ENCODE measurements at places on chromosomes 6 and 20.
A peak's percentile ranks its signal among the peaks of the same experiment; 100 is the strongest.

- DNase-seq: no peak
Observed at GRCh38 chr20:23963941-23964340, 24.6 kb downstream of the GGTLC1 start.

- no peak for DNase-seq
Observed at GRCh38 chr6:100132005-100132404, 138.0 kb upstream of the MCHR2 start.

DNA sequence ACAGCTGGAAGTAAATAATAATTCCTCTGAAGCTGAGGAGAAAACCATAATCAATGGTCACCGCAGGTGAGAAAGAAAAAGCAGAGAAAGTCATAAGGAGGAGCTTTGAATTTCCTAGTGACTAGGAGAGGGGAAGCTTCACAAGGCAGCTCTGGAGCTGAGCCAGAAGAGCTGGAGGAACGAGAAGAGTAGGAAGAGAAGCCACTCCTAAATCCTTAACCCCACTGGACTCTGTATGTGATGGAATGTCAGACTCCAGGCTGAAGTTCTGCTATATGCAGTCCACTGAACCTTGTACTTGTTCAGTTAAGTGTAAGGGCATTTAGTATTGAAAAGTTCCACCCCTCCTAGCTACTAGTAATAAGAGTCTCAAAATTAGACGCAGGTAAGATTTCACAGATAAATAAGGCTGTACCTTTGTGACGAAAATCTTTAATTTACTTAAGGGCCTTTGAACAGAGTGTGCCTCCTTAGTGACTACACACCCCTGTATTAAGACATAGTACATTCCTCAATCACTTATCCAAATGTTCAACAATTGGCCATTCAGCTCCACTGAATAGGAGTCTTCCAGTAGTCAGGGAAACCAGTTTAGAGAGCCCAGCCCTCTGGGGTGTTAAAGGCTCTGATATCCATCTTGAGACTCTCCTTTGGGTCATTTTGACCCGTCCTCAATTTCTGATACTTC, 71.4 kb upstream of the UFL1 start:
- no peak for DNase-seq

- no peak for DNase-seq
Observed at GRCh38 chr6:86913795-86914194, 23.5 kb upstream of the HTR1E start.

DNA sequence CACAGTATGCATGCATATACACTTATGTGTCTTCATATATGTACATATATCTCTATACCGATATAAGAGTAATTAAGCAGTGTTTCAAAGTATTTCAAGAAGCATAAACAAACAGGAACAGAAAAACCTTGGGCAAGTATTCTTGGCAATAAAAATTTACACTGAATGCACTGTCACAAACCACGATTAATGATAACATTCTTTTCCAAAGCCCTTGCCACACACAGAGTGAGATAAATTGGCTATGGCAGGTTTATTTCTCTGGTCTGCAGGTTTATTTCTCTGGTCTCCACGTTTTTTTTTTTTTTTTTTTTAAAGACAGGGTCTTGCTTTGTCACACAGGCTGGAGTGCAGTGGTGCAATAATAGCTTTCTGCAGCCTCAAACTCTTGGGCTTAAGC, 73.0 kb downstream of the PPP1R3G start:
- DNase-seq: no peak

DNA sequence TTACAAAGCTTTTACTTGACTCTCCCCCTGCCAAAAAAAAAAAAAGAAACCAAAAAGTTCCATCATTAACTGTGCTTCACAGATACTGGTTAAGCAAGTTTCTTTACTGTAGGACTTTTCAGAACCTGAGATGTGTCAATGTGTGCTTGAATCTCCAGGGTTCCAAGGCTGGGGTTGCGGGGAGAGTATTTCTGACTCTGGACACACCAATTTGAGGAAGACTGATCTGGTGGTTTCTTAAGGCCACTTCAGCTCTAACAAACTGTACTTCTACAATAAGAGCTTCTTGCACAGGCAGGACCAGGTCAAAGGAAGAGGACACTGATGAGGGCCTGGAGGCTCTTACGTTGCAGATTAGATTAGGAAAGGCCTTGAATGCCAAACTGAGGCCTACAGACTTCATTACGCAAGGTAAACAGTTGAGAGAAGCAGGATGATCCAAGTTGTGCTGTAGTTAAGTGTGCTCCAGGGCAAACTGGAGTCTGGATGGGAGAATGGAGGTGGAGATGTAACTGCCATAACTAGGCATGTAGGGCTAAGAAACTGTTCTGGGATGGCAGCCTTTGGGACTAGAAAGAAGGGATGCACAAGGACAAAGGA, 24.4 kb downstream of the COMMD7 start:
- DNase-seq: no peak

DNA sequence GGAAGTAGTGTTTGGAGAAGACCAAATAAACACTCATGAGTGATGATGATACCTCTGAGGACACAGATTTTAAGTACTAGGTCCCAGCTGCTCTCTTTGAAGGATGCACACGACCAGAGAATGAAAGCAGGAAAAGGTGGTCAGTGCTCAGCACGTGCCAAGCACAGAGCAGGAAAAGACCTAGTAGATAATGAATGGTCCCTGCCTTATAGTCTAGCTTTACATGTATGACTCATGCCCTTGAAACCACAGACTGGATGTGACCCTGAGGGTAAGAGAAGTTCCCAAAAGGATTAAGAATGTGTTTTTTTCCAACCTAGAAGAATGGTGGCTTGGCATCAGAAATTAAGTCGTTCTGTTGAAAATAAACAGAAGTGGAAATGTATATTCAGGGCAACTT, 2.8 kb upstream of the MC3R start:
- no peak for DNase-seq

DNA sequence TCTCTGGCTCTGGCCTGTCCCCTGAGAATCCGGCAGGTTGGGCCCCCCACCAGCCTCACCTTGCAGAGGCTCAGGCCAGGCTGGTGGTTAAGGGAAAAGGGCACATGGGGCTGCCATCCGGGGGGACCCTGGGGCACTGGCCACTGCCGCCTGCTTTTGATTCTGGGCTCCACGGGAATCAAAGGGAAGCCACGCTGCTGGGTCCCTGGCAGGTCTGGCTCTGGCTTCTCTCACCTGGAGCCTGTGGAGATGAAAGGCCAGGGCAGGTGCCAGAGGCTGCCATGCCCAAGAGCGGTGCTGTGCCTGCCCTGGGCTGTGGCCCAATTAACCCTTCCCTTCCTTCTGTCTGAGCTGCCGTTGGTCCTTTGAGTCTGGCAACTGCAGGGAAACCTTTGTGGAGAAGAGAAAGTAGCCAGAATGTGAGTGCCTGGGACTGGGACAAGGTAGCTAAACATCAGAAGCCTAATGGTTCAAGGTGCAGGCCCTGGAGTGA, 9.4 kb upstream of the CDH22 start:
- no peak for DNase-seq

GRCh38 chr6:155107432-155108069, 112.4 kb downstream of the TIAM2 start:
- no peak for DNase-seq

GRCh38 chr6:8392569-8392968, 42.8 kb downstream of the SLC35B3 start:
- DNase-seq: no peak

DNA sequence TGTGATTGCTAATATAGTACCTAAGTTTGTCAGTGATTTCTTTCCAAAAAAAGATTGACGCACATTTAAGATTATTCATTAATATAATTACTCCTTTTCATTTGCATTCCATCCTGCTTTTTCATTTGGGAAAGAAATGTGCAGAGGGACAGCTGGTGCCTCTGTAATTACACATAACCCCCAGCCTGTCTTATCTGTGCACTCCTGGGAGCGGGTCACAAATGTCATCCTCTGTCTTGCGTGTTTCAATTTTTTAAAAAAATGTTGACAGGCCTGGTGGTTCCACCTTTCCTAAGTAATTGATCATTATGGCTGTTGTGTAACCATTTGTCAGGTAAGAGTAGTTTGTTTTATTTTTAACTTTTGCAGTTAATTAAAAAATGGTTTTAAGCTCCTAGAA, 92.7 kb downstream of the SLX4IP start:
- DNase-seq: no peak

GRCh38 chr6:137013031-137013430, 31.7 kb downstream of the IL20RA start:
- DNase-seq: no peak

- no peak for DNase-seq
Observed at GRCh38 chr6:135325624-135326424, 144.7 kb downstream of the MYB start.

GRCh38 chr6:148935705-148936435, 189.0 kb downstream of the UST start:
- no peak for DNase-seq

DNA sequence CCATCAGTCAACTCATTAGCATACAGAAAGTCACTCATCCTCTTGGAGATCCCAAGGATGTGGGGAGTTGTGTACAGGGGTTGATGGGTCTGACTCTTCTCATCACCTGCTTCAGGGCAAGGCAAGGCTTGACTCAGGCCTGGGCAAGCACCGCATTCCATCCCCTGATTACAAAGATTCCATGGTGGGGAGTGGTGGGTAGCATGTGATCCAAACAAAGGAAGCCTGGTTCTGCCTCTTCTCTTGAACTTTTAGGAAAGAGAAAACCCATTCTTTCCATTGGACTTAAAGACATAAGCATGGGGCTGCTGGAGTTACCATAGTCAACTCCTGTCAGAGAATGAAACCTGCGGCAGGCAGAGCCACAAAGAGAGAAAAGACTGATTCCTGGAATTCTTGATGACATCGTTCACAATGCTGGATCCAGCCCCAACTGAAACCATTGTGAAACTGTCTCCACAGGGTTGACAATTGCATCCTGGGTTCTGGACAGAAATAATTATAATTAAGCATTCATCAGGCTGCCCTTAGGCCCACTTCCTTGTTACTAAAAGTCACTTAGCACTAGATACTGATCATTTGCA, 235.8 kb upstream of the KCNG1 start:
- no peak for DNase-seq

DNA sequence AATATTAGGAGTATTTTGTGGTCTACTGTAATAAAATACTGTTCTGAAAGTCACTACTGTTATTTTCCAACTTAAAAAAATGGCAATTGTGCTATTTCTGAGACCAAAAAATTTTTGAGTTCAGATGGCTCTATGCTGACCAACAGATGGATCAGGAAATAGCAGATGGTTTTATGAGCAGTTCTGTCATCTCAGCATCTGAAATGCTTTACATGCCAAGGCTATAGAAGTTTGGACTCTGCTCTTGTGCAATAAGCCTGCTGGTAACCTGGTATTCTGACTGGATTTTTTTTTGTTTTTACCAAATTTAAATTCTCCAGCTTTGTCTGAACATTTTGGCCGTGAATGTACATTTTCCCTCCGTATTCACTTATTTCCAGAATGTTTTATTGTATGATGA, 1127.5 kb downstream of the GRIK2 start:
- DNase-seq: no peak

DNA sequence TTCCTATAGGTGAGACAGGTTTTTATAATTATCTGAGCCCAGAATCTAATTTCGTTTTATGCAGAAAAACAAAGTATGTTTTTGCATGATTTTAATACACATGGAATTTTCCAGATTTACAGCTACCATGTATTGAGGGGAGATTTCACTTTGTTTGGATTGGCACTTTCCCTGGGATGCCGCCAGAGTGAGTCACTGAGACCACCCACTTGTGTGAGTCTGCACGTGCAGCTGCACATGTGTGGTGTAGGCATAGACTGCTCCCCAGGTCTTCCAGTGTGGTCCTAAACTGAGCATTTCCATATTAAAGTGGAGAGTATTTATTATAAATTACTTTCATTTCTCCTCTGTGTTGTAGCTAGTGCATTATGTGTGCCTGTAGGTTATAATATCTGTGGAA, 186.8 kb downstream of the UBE3D start:
- DNase-seq: no peak

- DNase-seq: no peak
Observed at GRCh38 chr20:59977086-59977485, 18.9 kb downstream of the CDH26 start.

DNA sequence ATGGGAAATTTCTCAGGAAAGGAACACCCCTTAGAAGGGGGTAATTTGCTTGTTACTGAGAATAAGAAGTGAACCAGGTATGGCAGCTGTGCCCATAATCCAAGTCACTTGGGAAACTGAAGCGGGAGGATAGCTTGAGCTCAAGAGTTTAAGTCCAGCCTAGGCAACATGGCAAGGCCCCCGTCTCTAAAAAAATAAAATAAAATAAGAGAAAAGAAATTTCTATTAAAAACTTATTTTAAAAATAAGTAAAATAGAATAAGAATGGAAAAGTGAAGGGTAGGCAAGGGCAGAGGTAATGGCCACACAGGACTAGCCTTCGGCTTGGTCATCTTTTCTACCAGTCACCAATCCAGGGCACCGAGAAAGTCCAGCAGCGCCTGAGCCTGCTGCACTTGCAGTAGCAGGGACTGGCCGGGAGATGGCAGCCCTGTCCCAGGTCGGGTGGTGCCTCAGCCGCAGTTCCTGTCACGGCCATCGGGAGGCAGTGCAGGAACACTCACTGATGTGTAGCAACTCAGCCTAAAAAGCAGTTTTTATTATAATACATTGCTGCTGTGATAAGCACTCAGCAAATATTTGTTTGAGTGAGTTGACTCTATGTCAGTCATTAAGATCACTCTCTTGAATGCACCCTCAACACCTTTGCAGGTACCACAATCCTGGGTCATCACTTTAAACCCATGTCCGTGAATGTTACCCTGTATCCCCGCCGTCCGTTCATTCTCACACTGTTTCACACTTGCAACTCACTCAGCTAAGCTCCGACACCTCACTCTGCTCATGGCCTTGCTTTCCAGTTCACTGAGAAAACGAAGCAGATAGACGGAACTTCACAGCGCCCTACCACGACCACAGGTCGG, 23.2 kb upstream of the GCM1 start:
- peak; percentile 93 for DNase-seq

GRCh38 chr6:73792738-73793137, 96.7 kb downstream of the CD109 start:
- no peak for DNase-seq

- no peak for DNase-seq
Observed at GRCh38 chr6:9593554-9593953, 821.3 kb downstream of the TFAP2A start.

- no peak for DNase-seq
Observed at GRCh38 chr20:33399924-33400323, 1.4 kb downstream of the CDK5RAP1 start.

- no peak for DNase-seq
Observed at GRCh38 chr6:125863023-125863422, 72.3 kb downstream of the NCOA7 start.

DNA sequence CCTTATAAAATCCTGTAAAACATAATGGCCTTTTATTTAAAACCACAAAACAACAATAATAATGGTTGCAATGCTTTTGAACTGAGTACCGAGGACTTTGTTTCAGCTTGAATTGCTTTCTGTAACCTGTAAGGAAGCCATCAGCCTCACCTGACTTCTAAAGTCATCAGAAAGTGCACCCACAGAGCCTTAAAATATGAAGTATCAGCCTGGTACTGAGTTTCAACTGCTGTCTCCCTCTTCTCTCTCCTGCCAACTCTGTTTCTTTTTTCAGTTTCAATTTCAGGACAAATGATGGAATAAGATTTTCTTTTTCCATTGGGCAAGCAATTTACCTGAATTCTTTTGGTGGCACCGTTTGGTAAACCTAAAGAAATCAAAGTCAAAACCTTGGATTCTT, 119.4 kb downstream of the PHACTR1 start:
- no peak for DNase-seq

GRCh38 chr20:4227085-4227821, 211.9 kb upstream of the RNF24 start:
- no peak for DNase-seq

Measured in ascending aorta (tissue), 2 donors.